ENCODE measurements at places on chromosomes 4 and X. TPM values are rescaled to one million over a fixed set of nuclear protein-coding genes. Genes with fewer than 3 reads are reported as not detected.

DNA sequence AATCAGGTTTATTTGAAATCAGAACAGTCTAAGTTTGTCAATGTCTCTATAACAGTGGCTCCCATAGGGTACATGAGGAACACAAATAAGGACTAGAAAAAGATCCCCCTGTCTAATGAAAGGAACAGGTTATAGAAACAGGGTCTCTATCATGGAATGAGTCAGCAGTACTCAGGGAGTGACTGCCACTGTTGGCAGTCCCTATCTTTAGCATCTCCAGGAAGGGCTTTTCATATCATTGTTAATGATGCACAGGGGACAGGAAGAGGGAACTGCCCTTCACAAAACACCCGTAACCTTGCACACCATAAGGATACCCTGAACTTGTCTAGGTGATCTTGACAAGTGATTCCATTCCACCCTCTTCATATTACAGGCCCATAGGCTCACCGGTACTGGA lies 38.5 kb upstream of the SMIM10L2A start:
- DNase-seq: no peak

GYPB gene
- not detected for total RNA-seq

BST1 gene
- total RNA-seq: 0.27 TPM

PPP4R3C gene
- not detected for total RNA-seq

DNA sequence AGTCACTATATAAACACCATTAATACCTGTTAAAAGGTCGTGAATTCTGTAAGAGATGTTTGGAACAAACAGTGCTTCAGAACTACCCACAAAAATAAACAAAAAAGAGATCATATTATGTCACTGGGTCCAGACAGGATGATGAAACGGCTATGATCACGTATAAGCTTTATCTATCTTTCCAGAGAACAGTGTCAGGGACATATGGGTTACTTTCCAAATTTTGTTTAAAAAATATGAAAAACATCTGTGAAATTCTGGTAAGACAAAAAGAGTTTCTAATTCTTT lies 90.0 kb downstream of the SORBS2 start:
- DNase-seq: no peak

- DNase-seq: no peak
Measured at GRCh38 chrX:30822764-30823163, 66.3 kb downstream of the TAB3 start.

DNA sequence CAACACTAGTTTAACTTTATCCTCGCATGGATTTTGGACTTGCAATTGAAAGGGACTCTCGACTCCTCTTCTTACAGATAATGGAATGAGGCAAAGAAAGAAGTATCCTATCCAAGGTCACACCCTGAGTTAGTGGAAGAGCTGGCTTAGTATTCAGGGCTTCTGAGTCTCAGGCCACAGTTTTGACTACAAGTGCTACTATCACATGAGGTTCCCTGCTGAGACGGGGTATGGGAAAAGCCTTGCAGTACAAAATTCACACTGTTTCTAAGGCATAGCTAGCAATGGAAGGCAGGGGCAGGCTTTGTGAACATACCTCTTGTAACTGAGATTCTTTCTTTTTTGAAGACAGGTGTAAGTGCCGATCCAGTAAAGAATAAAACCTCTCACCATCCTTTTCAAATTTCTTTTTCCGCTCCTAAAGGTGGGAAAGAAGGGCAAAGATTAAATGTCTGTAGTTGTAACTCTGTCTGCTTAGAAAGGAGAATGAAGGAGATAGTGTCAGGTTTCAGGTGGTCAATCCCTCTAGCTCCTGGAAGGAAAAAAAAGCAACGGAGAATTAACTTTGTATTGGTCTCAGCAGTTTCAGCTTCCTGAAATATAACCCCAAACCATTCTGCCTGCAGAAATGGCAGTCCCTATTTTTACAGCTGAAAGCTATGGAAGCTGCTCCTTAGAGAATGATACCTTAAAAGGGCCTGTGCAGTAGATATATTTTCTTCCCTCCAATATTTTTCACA lies 199.0 kb downstream of the OPHN1 start:
- no peak for DNase-seq

- DNase-seq: no peak
Measured at GRCh38 chrX:101377547-101377946, 8.4 kb downstream of the BTK start.

SOWAHD gene
- total RNA-seq: not detected

DNA sequence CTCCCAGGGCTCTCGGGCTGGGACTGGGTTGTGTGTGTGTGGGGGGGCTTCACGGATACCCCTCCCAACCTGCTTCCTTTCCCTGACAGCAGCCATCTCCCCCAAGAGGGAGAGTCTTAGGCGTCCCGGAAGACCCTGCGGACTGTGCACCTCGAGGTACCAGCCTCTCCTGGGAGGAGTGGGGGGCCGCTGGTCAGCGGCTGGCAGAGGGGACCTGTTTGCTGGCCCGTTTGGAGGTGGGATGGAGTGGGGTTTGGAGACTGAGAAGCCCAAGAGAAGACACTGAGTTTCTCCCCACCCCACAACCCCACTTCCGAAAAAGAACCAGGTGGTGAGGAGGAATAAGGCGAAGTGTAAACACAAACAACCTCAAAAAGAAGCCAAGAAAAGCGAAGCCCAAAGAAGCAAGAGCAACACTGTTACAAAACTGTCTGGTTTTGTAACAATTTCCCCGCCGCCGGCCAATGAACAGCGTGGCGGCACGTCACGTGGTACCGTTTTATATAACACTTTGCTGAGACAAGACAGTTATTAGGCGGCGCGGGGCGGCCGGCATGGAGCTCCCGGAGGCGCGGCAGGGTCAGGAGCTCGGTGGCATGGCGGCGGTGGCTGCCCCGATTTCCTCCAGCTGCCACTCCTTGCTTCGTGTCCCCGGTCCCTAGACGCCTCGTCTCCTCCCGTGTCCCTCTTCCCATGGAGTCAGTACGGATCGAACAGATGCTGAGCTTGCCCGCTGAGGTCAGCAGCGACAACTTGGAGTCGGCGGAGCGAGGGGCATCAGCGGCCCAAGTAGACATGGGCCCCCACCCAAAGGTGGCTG lies at the start of gene LONRF3:
TSS of gene LONRF3 (plus strand) at position 531 of the 820 bp plus-strand sequence. CDS start at position 694, 163 bp downstream.
- DNase-seq: peak; percentile 66

GRCh38 chrX:132984058-132984650 lies 25.7 kb upstream of the HS6ST2 start:
- DNase-seq: no peak

PPM1K gene
- 84.1 TPM for total RNA-seq

GRCh38 chr4:77226939-77227705 lies 70.1 kb downstream of the CCNG2 start:
- DNase-seq: no peak

DNA sequence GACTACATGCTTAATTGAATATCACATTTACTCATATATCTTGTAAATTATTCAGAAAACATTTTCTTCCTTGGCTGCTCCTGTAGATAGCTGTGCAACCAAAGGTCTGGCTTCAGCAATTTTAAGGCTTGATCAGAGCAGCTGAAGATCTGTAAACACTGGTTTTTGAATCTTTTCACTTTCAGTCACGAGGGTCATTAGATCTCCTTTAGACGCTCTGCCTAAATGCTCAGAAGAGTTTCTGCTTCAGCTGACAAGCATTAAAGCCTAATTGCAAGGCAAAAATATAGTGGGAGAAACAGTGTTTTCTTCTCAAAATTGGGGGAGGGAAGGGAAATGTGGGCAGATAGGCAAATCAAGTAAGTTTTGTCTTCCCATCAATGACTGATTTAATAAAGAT lies 25.7 kb downstream of the TRPC5 start:
- DNase-seq: no peak

DNA sequence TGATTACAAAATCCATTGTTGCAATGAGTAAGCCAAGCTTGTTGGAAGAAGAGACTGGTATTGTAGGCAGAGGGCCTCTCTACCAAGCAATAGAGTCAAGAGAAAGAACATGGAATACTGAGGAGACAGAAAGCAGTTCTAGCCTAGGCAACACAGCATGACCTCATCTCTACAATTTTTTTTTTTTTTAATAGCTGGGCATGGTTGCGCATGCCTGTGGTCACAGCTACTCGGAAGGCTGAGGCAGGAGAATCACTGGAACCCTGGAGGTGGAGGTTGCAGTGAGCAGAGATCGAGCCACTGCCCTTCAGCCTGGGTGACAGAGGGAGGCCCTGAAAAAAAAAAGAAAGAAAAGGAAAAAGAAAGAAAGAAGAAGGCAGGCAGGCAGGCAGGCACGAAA lies 11.7 kb upstream of the ZBTB33 start:
- DNase-seq: no peak

ENAM gene
- total RNA-seq: not detected

GAGE1 gene
- not detected for total RNA-seq

SMIM10L2A gene
- 0.42 TPM for total RNA-seq

- peak; percentile 66 for DNase-seq
Measured at GRCh38 chr4:168509786-168510185, 12.9 kb downstream of the PALLD start.

- no peak for DNase-seq
Measured at GRCh38 chrX:83510510-83511062, 2.5 kb downstream of the POU3F4 start.

DNA sequence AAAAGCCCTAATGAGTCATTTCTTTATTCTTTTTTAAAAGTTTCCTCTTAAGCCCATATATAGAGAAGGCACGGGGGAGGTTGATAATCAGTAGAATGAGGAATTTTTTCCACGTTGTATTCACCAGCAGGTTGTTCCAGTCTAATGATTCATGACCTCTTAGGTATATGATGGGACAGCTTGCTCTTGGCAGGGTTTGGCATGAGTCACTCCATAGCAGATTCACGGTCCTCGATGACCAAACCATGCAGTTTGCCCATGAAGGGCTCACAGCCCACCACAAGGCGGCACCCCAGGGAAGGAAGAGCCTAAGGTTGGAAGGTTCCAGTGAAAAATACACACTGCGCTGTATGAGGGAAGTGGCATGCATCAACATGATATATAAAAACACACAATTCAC lies 623.8 kb upstream of the DIPK2B start:
- no peak for DNase-seq

DNA sequence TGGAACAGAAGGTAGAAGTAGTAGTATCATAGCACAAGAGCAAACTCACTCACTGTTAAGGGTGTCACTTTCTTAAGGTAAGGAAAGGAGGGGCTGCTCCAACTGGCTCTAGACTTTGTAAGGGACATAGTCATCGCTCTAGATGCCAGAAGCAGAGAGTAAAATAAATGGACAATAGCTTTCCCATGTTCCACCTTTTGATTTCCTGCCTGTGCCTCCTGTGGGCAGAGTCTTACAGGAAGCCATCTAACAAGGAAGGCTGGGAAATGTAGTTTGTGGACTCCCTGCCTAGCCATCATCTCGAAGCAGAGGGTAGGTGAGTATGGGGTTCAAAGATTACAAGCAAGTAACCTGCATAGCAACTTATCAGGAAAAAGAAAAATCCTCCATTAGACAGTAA lies 1.7 kb upstream of the METTL14 start:
- DNase-seq: no peak

DNA sequence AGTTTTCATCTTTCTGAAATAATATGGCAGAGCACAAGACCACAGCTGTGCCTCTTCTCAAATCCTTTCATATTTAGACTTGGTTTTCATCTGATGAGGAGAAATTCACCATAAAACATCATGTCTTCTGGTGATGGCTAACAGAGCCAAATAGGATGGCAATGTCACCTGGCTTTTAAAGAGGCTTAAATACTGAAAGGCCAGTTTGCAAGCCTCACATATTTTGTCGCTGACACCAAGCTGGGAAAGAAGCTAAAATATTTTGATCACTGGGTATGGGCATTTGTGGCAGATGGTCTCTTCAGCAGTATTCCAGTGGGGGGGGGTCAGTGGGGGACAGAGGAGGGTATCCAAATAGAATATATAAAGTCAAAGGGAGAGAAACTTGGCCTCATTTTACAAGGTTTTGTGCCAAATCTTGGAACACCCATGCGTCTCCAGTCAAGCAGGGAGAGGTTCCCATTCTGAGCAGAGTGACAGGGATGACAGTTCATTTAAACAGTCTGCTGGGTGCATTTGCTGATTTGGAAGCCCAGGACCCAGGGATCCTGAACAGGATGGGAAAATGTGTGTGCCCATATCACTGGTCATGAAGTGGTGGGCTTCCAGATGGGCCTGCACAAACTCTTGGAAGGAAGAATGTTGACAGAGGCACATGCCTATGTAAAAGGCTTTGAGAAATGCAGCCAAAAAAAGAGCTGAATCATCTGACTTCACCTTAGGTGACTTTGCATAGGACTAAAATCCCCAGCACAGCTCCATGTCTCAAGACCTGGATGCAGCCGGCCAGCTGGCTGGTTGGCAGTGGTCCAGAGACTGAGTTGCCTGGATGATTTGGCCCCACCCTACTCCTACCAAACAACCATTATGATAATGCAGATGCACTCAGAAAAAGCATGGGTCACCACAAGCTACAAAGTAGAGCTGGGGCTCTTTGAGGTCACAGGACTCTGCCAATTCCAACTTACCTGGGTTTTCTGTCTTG lies 484.4 kb upstream of the NR3C2 start:
- DNase-seq: no peak

- no peak for DNase-seq
Measured at GRCh38 chr4:162978398-162978797, 188.3 kb downstream of the NAF1 start.

DNA sequence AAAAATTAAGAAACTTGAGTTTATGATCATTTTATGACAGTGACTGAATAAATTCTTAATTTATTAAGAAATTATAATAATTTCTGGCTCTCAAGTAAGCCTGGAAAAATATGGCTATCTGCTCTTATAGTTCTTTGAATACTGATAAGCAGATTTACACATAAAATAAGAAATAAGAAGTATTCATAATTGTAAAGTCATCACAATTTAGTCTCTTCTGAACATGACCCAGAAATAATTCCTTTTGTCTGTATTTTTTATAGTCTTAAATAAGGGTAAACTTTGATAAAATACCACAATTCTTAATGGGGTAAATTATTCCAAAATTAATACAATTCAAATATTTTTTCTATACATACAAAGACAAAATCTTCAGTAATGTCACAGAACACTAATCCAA lies 72.7 kb downstream of the ANKRD17 start:
- DNase-seq: no peak

DNA sequence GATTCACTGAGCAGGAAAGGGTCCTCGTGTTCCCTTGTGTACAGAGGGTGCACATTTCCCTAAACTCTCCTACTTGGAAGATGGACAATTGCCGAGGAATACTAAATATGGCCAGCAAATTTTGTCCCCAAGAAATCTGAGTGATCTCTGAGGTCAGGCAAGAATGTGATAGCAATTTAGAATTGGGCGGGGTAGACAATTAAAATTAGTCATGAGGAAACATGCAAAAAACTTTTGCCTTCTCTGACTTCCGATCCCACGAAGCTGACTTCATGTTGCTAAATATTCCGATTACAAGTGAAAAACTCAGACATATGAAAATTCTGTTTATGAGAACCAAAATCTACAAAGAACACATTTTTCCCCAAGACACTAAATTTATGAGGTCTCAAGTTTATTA lies 453.9 kb upstream of the ZFP42 start:
- no peak for DNase-seq

RTL3 gene
- total RNA-seq: not detected

SLC7A11 gene
- total RNA-seq: 0.07 TPM
